ENCODE measurements at places on chromosomes 4 and X. TPM values are rescaled to one million over a fixed set of nuclear protein-coding genes. Genes with fewer than 3 reads are reported as not detected.

Gene UNC5C
- 0.97 TPM for total RNA-seq

Gene MAGEC1
- total RNA-seq, result not detected

Gene ATP2B3
- total RNA-seq, result 0.10 TPM

Gene XAGE1B
- not detected for total RNA-seq

Gene DKK2
- total RNA-seq, result 8.0 TPM

Gene CTAG1A
- not detected for total RNA-seq

Gene ZDHHC15
- total RNA-seq, result 3.7 TPM

DNA sequence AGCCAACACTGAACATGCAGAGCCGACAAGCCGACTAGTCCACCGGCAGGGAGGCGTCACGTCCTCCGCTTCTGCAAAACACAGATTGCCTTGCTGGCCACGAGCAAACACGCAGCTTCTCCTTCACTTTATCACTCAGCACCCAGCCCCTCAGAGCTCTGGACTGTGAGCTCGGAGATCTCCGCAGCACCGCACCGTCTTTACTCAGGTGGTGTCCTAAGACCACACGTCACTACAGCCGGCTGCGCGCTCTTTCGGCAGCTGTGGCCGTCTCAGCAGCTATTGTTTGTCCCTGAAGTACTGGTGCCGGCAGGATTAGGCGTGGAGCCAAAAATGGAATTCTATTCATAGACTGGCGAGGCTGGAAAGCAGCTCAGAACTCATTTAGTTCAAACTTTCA, 72.0 kb downstream of the FAT1 start:
- no peak overlapping the region for H3K4me3 ChIP-seq
- H3K27ac ChIP-seq, result no peak overlapping the region
- peaks cover 17% of the 10 kb centered on the region for H3K4me1 ChIP-seq
- H3K27me3 ChIP-seq, result no peaks in the 10 kb centered on the region
- no peaks in the 10 kb centered on the region for H3K36me3 ChIP-seq

DNA sequence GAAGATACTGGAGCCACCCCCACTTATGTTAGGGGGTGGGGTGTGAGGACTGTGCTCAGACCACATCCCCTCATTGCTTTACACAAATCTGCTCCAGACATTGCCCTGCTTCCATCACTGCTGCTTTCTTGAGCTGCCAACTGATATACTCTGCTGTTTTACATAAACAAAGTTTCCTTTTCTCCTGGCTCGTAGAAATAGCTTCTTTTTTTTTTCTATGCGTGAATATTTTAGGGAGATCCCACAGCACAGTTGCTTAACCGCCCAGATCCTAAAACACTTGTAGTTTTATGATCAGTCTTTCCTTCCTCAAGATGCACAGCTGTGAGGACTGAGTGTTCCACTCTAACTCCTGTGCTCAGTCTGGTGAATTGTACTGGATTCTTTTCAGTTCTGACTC, 768.4 kb downstream of the PCDH18 start:
- no peaks in the 10 kb centered on the region for H3K27me3 ChIP-seq
- no peaks in the 10 kb centered on the region for H3K36me3 ChIP-seq
- no peaks in the 10 kb centered on the region for H3K4me1 ChIP-seq

DNA sequence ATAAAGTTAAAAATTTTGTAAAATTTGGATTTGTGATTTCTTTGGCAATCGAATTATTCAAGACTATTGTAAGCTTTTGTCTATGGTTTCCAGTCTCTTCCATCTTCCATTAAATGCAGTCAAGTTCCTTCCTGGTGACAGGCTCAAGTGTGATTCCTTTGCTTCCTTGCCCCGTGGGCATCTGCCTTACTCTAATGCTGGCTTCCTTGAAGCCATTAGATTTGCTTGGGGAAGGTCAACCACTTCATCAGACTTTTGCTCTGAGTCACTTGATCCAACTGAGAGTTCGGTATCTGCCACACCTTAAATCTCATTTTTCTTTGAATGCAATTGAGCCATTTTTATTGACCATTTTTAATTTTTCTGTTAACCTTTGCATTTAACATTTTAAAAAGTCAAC, 648.8 kb downstream of the SPOCK3 start:
- H3K4me1 ChIP-seq, result no peaks in the 10 kb centered on the region
- H3K27me3 ChIP-seq, result no peaks in the 10 kb centered on the region
- no peak overlapping the region for H3K27ac ChIP-seq
- no peaks in the 10 kb centered on the region for H3K36me3 ChIP-seq

DNA sequence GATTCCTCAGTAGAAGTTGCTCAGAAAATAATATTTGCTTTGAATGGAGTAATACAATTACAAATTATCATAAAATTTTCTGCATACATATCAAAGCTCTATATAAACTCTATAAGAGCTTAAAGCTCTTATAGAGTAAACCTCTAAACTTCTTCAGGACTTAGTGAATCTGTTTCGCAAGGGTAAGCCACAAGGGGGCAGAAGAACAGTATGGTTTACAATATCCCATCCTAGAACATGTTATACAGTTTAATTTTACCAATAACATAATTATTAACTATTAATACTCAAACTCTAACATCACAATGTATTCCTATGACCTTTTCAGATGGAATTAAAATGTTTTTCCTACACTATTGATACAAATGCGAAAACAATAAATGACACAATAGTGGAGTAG, 33.8 kb upstream of the SPANXN1 start:
- H3K36me3 ChIP-seq, result no peaks in the 10 kb centered on the region
- no peak for DNase-seq
- no peak overlapping the region for H3K4me3 ChIP-seq
- H3K27me3 ChIP-seq, result peaks cover 2% of the 10 kb centered on the region
- H3K27ac ChIP-seq, result no peak overlapping the region

DNA sequence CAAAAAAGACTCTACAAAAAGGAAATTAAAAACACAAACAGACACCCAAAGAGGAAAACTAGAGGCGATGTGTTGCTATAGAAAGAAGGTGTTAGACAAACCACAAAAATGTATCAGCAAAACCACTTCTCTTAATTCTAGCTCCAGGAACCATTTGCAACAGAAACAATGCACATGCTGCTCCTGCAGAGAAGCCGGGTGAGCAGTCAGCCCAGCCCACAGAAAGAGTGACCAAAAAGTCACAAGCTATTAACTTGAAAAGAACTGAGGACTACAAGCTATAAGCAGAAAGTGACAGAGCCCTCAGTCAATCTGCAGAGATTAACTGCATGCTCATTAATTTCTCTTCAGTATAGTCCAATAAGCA, 96.2 kb upstream of the KLHL13 start:
- peaks cover 2% of the 10 kb centered on the region for H3K27me3 ChIP-seq
- no peak for DNase-seq
- H3K4me1 ChIP-seq, result peaks cover 5% of the 10 kb centered on the region
- no peak overlapping the region for H3K27ac ChIP-seq
- no peaks in the 10 kb centered on the region for H3K36me3 ChIP-seq

- H3K27ac ChIP-seq, result no peak overlapping the region
- H3K4me3 ChIP-seq, result no peak overlapping the region
- H3K27me3 ChIP-seq, result peaks cover 3% of the 10 kb centered on the region
- H3K36me3 ChIP-seq, result peaks cover 11% of the 10 kb centered on the region
- peaks cover 2% of the 10 kb centered on the region for H3K4me1 ChIP-seq
Measured at GRCh38 chr4:158906073-158906472, 137.2 kb downstream of the FNIP2 start.
